ENCODE measurements at places on chromosomes 6 and 20.

GRCh38 chr20:61951695-61952533 lies 113.8 kb downstream of the TAF4 start:
- DNase-seq, result peak; percentile 37

GRCh38 chr20:48667889-48668413 lies 159.8 kb downstream of the PREX1 start:
- DNase-seq, result no peak

GRCh38 chr20:24959591-24960301 lies 10.7 kb downstream of the CST7 start:
- DNase-seq, result no peak

GRCh38 chr6:45631396-45631795 lies 253.7 kb upstream of the SUPT3H start:
- DNase-seq, result no peak

GRCh38 chr6:103862297-103862696 lies 997.4 kb downstream of the HACE1 start:
- DNase-seq, result no peak

DNA sequence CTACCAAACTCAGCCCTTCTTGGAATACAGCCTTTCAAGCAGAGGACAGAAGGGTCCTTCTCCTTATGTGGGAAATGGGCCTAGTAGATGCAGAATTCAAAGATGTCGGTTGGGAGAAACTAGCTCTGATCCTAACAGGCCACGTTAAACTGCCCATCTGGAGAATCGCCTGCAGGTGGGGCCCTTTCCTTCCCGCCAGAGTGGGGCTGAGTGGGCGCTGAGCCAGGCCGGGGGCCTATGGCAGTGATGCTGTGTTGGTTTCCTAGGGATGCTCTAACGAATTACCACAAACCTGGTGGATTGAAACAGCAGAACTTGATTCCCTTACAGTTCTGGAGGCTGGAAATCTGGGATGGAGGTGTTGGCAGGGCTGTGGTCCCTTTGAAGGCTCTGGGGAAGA lies 9.1 kb downstream of the MAPK13 start:
- peak; percentile 45 for DNase-seq

DNA sequence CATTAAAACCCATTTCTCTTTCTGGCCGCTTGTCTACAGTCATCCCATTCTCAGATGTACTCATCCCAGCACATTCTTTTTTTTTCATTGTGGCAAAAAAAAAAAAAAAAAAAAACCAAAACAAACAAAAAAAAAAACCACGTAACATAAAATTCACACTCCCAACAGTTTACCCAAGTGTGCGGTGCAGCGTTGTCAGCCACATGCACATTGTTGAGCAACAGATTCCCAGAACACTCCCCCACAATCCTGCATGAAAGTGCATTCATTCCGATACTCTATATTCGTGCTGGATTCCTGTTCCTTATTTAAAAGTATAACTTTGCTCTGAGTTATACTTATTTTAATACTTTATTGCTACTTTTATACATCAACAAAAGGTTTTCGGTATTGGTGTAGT lies 96.0 kb downstream of the SASH1 start:
- peak; percentile 83 for DNase-seq

GRCh38 chr6:43810965-43811732 lies 41.1 kb downstream of the VEGFA start:
- no peak for DNase-seq

DNA sequence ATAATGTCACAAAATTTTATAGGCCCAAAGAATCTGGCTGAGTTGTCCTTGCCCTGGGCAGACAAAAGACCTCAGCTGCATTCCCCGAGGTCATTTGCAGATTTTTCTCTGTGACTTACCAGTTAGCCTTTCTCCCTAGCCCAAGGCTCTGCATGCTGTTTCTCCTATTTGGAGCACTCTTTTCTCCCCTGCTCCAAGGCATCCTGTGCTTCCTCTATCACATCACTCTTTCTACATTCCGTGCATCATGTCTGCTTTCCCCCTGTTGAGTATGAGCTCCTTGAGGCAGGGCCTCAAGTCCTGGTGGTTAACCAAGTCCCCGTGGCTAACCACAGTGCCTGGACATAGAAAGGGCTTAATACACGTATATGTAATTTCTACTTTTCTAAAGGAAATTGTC lies 593 bp upstream of the GSTA3 start:
- peak; percentile 39 for DNase-seq

DNA sequence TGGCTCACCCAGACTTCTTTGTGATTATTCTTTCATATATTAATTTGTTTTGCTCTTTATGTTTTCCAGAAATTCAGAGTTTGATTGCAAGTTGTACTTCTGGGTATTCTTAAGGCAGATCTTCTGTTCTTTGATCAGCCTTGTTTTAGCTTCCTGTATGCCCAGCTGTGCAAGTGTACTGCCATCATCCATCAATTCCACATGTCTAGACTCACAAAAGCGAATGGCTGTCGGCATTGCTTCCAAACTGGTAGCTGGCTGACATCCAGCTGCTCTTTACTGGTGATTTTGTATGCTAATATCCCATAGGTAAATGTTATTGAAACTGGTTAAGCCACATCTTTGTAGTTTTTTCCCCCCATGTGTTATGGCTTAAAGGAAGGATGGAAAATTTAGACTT lies 1084.8 kb upstream of the CITED2 start:
- no peak for DNase-seq
